ENCODE measurements at places on chromosomes 7 and 10.

GRCh38 chr10:132185601-132186487 lies 904 bp upstream of the DPYSL4 start:
- peak; percentile 27 for DNase-seq

DNA sequence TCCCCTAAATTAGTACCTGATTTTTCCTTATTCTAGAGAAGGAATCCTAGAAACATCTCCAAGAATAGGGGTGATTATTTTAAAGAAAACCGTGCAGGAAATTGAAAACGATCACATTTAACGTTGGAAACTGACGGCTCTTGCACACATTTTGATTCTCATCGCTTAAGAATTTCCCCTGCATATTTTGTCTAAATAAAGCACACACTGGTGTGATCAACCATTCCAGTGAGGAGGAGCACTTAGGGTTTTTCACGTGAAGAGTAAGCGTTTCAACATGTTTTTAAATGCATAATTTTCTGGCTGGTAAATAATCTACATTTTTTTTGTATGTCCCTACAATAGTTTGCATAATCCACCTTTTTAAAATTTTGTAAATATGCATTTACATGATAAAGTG lies 229.7 kb upstream of the PFKP start:
- no peak for DNase-seq

GRCh38 chr10:110650265-110650668 lies 6.1 kb downstream of the RBM20 start:
- DNase-seq = no peak

GRCh38 chr10:54125098-54125747 lies 675.8 kb downstream of the PCDH15 start:
- DNase-seq = no peak

DNA sequence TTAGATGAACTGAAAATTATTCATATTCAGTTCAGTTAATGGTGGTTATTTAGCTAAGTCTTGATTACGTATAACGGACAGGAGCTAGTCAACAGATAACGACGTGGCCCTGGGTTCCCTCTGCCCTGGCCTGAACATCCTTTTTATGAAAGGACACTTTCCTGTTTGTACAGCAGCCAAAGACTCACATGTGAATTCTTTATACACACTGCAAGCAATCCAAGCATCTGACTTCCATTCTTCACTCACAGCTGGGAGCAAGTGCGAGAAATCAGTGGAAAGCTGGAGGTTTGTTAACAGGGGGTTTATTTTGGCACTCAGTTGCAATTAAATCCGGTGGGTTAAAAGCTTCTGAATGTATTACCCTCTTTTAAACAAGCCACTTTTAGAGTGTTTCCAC lies 148.1 kb upstream of the GDF10 start:
- DNase-seq = no peak

DNA sequence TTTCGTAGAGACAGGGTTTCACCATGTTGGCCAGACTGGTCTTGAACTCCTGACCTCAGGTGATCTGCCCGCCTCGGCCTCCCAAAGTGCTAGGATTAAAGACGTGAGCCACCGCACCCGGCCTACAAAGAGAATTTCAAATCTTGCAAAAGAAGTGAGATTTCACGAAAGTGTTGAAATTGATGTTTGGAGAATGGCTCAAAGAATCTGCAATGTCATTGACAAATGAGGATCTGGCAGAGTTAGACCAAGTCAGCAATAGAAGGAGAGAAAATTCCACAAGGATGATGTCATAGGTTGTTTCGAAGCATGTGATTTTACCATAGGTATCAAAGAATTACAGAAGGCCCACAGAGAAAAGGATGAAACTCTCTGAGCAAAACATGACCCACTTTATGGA lies 71.7 kb downstream of the LYZL2 start:
- DNase-seq = peak; percentile 94

- DNase-seq = no peak
Measured at GRCh38 chr7:138092486-138093028, 16.3 kb downstream of the AKR1D1 start.

DNA sequence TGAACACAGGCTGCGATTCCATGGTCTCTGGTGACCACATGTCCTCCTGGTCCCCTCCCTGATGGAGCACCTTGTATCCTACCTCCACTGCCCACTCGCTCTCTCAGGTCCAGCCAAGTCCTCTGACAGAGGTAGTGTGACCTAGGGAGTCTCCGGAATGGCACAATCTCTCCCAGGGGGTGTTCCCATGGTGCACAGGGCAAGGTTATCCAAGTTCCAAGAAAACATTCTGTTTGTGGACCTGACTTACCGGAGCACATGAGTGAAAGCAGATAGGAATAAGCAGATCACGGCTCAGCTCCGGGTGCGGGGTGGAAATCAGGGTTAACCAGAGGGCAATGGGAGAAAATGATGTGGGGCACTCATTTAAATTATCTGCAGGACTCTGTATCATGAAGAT lies 45.8 kb upstream of the INSIG1 start:
- no peak for DNase-seq

GRCh38 chr7:3488829-3489228 lies 187.8 kb downstream of the SDK1 start:
- DNase-seq = no peak

DNA sequence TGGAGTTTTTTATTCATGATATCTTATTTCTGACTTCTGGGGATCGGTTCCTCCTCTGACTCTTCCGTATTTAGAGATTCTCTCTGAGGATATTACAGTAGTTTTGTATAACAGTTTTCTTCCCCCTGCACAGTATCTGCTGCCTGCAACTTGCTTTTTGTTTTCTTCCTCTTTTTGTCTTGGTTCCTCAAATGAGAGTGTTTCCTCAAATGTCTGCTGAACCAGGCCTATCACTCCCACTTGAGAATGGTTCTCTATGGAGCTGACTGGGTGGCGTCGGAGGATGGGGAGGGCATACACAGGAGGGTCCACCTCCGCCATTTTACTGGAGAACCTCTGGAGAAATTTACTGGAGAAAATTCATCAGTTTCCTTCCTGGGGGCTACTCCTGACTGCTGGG lies 27.7 kb downstream of the ARHGAP22 start:
- DNase-seq = no peak
